Heart right ventricle (tissue), 16 donors: ENCODE measurements at places on chromosomes 12 and 14. TPM values are rescaled to one million over a fixed set of nuclear protein-coding genes. Genes with fewer than 3 reads are reported as not detected.

HOXC6 gene
- not detected for total RNA-seq

PPHLN1 gene
- total RNA-seq, result 35.2 TPM

LTB4R gene
- total RNA-seq, result 0.89 TPM

ZC2HC1C gene
- total RNA-seq, result 8.3 TPM

AMIGO2 gene
- total RNA-seq, result 1.2 TPM

KCNK10 gene
- total RNA-seq, result not detected

STXBP6 gene
- 16.4 TPM for total RNA-seq

COX8C gene
- total RNA-seq, result not detected

NPFF gene
- total RNA-seq, result not detected

FAM234B gene
- total RNA-seq, result 1.5 TPM

DNA sequence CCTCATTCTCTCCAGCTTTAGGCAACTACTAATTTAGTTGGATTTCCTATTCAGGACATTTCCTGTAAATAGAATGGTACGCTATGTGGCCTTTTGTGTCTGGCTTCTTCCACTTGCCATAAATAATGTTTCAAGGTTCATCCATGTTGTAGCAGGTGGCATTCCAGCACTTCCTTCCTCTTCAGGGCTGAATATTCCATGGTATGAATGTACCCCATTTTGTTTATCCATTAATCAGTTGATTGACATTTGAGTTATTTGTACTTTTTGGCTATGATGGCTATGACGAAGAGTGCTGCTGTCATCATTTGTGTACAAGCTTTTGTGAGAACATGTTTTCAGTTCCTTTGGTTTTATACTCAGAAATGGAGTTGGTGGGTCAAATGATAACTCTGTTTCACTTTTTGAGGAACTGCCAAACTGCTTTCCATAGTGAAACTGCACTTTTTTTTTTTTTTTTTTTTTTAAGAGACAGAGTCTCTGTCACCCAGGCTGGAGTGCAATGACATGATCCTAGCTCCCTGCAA lies 6.5 kb upstream of the CDK2AP1 start:
- no peaks in the 10 kb centered on the region for H3K36me3 ChIP-seq
- H3K4me1 ChIP-seq, result no peaks in the 10 kb centered on the region
- no peak overlapping the region for H3K27ac ChIP-seq
- DNase-seq, result no peak

GRCh38 chr12:2669560-2669959 lies 125.2 kb upstream of the FKBP4 start:
- H3K4me1 ChIP-seq, result no peaks in the 10 kb centered on the region
- H3K27ac ChIP-seq, result no peak overlapping the region
- no peak for DNase-seq
- H3K27me3 ChIP-seq, result no peaks in the 10 kb centered on the region

DNA sequence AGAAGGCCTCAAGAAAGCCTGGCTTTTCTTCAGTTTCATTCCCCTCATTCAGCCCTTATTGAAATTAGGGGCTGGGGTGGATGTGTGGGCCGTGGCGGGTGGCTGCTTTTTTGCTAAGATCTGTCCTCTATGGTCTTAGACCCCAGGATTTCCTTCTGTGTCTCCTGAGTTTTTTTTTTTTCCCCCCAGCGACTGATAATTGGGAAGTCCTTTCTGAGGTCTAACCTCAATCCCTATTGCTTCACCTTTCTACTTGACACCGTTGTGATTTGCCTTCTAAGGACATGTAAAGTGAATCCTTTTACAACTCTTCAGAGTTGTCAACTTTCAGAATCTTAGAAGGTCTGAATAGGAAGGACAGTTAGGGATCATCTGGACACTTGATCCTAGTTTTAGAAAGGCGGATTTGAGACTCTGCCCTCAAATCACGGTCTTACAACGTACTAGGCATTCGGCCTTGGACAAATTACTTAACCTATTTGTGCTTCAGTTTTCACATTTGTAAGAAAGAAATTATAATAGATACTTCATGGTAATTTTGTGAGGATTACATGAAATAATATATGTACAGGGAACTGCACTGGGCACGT lies 4.4 kb downstream of the GPR84 start:
- H3K4me1 ChIP-seq, result peaks cover 14% of the 10 kb centered on the region
- no peaks in the 10 kb centered on the region for H3K36me3 ChIP-seq

GRCh38 chr14:65238456-65238855 lies 136.1 kb upstream of the MAX start:
- DNase-seq, result no peak
- no peaks in the 10 kb centered on the region for H3K27me3 ChIP-seq
- H3K4me1 ChIP-seq, result peaks cover 4% of the 10 kb centered on the region
- no peaks in the 10 kb centered on the region for H3K36me3 ChIP-seq
- no peak overlapping the region for H3K27ac ChIP-seq
- no peak overlapping the region for H3K4me3 ChIP-seq

DNA sequence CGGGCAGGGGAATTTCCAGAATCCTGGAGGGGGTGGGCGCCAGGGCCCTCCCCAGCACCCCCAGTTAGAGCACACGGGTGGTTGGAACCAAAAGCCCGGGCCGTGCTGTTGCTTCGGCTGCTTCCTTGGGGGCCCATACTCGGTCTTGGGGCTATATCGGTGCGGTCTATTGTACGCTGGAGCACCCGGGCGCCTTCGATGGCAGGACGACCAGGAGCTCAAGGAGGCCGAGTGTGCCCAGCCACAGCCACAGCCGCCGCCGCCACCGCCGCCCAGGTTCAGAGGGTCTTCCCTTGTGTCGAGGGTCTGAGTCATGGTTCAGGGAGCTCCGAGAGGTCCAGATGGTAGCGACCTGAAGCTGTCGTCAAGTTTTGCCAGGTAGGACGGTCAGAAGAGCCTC lies 548 bp downstream of the CCER1 start:
- H3K36me3 ChIP-seq, result no peaks in the 10 kb centered on the region
- no peaks in the 10 kb centered on the region for H3K4me1 ChIP-seq
- no peak overlapping the region for H3K27ac ChIP-seq
- H3K27me3 ChIP-seq, result no peaks in the 10 kb centered on the region

GRCh38 chr12:49332441-49332861 lies 4.5 kb downstream of the C1QL4 start:
- H3K27ac ChIP-seq, result no peak overlapping the region
- no peak overlapping the region for H3K4me3 ChIP-seq

DNA sequence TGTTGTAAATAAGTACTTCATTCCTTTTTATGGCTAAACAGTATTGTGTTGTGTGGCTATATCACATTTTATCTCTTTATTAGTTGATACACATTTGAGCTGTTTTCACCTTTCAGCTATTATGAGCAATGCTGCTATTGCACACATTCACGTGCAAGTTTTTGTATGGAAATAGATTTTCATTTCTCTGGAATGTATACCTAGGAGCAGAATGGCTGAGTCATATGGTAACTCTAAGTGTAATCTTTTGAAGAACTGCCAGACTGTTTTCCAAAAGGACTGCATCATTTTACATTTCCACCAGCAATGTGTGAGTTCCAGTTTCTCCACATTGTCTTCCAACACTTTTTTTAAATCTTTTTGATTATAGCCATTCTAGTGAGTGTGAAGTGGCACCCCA lies 134.0 kb downstream of the SRGAP1 start:
- H3K27me3 ChIP-seq, result no peaks in the 10 kb centered on the region
- no peak overlapping the region for H3K4me3 ChIP-seq
- H3K27ac ChIP-seq, result no peak overlapping the region
- no peaks in the 10 kb centered on the region for H3K36me3 ChIP-seq
- H3K4me1 ChIP-seq, result peaks cover 6% of the 10 kb centered on the region

GRCh38 chr12:14769969-14770495 lies 33.2 kb downstream of the WBP11 start:
- H3K4me1 ChIP-seq, result peaks cover 19% of the 10 kb centered on the region
- DNase-seq, result peak; percentile 80
- peak overlapping the region; percentile 71 for H3K4me3 ChIP-seq

GRCh38 chr14:64998455-64998931 lies 11.8 kb downstream of the FNTB start:
- no peak overlapping the region for H3K27ac ChIP-seq
- H3K36me3 ChIP-seq, result no peaks in the 10 kb centered on the region
- H3K4me3 ChIP-seq, result no peak overlapping the region
- H3K27me3 ChIP-seq, result no peaks in the 10 kb centered on the region
- H3K4me1 ChIP-seq, result peaks cover 7% of the 10 kb centered on the region
